ENCODE measurements at places on chromosomes 11 and 22.

DNA sequence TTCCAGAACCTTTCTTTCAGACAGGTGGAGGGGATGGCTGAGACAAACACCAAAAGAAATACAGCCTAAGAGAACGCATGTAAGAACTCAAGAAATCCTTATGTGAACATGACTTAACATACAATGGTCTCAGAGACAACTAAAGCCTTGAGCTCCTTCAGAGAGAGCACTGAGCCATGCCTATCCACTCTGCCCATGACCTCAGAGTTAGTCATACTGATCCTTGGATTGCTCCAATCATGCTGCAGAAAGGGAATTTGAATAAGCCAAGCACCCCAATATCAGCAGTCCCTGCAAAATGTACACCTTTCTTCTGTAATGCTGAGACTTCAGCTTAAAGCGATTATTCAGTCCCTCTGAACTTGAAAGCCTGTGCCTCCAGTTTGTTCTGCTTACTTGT, 43.2 kb upstream of the CHKA start:
- DNase-seq = no peak

DNA sequence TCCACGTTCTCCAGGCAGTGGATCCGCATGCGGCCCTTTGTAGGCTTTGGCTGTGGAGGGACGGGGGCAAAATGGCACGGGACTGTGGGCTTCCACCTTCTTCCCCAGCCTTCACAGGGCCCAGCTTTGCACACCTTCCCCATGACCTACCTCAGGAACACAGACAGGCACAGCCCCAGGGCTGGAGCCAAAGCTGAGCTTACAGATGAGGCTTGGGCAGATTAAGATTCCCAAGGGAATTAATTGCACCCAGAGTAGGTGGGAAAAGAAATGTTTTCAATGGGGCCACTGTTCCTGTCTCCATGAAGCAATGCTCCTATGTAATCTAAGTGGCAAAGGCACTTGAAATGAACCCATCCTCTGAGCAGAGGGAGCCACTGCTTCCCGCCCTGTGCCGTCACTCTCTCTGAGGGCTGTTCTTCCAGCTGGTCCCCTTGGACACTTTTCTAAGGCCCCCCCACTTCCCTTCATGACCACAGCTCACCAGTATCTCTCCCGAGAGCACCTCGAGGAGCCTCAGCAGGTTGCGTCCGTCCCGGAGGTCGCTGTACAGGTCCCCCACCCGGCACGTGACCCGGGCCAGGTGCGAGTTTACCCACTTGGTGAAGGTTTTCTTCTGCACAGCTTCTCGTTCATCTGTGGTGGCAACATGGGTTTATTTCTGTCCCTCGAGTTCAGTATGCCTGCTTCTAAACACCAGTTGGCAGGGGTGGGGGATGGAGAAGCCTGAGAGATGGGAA, 13.5 kb downstream of the SPTBN2 start:
- DNase-seq = no peak

- DNase-seq = no peak
These were observed 216.2 kb upstream of the ARHGAP20 start for GRCh38 chr11:110928391-110928790.

- no peak for DNase-seq
These were observed 102.6 kb downstream of the SPON1 start for GRCh38 chr11:14065141-14065540.

DNA sequence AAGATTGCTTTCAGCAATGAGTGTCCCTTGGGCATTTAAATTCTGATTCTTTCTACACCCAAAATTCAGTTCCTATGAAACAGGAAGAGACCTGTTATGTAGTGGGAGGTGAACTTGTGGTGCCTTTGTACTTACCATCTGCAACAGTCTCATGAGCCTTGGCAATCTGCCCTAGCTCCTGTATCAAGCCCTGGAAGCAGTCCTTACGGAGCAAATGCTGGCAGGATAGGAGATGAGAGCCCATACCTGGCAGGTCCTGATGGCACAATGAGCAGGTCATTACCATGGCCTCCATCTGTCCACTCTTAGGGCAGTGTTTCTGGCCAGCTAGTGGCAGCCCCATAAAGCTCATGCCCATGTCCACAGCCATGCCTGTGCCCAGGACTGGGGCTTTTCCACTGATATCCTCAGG, 10.8 kb downstream of the TRIM66 start:
- DNase-seq = no peak

DNA sequence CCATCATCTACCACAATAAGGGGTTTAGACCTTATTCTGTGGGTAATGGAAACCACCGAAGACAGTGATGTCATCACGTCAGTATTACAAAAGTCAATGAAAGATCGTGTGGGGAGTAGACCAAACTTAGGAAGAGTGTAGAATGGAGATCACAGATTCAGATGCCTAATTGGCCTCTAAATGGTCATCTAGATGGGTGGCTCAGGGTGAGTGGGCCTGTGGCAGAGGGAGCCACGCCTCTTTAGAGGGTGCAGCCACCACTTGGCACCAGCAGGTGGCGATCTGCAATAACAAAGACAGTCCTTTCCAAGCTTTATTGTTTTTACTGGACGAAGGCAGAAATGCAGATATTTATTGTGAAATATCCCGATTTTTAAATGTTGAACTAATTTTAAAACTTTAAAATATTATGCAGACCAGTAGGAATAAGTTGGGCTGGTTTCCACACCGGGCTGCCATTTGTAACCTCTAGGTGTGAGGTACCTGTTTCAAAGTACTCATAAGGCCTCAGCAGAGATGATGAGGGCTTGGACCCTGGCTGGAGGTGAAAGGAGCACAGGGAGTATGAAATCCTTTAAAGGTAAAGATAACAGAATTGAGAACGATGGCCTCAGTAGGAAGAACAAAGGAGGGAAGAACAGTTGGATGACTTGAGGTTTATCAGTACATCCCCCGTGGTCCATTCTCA, 222.0 kb downstream of the DBX1 start:
- DNase-seq = peak; percentile 60

DNA sequence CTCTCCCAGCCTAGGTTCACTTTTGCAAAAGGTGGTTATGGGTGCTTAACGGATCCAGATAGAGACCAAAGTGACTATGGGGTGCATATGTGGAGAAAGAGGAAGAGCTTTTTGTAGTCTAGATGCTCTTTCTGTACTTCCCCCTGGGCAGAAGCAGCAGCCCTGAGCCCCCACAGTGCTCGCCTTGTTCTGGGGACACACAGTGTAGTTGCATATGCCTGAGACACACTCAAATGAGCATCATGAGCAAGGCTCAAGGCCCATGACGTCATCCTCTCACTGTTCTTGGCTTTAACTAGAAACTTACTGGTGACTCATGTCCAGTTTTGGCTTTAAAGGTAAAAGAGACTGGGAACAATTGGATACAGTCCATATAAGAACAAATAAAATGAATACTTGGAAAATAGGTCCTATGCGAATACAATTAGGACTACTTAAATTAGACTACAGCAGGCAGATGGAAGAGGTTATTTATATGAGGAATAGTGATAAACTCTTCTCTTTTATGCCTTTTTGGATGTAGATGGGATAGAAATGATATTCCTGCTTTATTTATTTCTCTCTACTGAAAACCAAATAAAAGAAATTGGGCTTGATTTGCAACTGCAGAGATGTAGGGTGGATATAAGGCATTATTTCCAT, 20.1 kb upstream of the PEX26 start:
- peak; percentile 48 for DNase-seq

- no peak for DNase-seq
These were observed 70.0 kb upstream of the ALX4 start for GRCh38 chr11:44380009-44380313.

DNA sequence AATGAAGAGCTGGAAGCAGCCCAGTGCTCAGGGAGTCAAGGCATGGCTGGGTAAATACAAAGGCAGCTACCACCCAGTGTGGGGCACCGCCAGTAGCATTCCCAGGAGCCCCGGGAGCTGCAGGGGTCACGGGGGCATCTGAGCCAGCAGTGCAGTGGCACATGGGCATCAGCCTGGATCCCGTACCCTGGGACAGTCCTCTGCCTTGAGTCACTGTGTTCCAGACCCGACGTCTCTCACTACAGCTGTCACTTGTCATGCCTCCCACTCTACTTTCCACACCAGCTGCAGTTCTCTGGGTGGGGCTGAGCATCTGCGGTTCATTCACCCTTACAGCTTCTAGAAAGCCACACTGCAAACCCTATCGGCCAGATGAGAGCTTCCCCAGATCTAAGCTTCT, 29.6 kb downstream of the DHCR7 start:
- no peak for DNase-seq

- no peak for DNase-seq
These were observed 154.9 kb downstream of the TRPC6 start for GRCh38 chr11:101428918-101429317.

GRCh38 chr22:19970479-19971275, 29.1 kb upstream of the TXNRD2 start:
- DNase-seq = peak; percentile 85

DNA sequence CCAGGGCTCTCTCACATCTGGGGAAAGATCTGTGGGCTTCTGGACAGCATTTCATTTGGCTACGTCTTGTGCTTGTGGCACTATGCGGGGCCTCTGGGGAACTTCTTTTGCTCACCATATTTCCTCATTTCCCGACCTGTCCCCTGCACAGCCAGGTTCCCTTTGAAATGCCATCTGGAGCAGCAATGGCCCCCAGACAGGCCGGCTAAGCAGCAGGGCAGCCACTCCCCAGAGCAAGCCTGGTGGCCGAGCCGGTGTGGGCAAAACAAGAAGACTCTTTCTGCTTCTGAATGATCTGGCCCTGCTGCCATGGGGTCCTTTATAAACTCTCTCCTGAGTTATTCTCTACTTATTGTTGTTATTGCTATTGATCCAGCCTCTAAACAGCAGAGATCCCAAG, 190.7 kb upstream of the NECTIN1 start:
- no peak for DNase-seq

GRCh38 chr22:39382410-39382809, 17.2 kb upstream of the TAB1 start:
- DNase-seq = no peak

DNA sequence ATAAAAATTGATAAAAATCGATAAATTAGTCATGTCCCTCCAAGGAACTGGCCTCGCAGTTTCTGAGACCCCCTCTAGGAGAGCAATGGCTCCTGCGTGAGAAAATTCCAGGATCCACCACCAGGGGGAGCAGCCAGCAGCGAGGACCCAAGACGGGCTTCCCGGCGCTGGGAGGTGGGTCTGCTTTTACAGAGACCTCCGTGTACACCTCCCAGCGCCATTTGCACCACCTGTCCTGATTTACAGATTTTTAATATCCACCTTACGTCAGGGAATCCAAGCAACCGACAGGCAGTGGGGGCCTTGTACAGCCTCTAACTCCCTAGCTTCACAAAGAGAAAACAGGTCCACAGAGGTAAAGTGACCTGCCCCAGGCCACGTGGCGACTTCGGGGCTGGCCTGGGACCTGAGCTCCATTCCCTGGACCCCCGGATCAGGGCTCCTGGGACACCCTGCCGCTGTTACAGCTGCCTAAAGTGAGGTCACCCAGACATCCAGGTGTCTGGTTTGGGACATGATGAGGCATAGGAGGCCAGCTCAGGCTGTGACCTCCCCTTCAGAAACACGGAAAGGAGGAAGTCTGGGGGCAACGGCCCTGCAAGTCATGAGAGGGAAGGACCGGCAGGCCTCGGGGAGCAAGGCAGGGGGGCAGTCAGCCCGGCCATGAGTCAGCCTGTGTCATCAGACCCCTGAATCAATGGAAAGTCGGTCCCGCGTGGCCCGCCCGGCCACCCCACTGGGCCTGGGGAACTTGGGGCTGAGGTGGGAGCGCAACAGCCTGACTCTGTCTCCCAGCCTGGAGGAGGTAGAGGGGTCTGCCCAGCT, 3.5 kb downstream of the OSM start:
- DNase-seq = peak; percentile 82

DNA sequence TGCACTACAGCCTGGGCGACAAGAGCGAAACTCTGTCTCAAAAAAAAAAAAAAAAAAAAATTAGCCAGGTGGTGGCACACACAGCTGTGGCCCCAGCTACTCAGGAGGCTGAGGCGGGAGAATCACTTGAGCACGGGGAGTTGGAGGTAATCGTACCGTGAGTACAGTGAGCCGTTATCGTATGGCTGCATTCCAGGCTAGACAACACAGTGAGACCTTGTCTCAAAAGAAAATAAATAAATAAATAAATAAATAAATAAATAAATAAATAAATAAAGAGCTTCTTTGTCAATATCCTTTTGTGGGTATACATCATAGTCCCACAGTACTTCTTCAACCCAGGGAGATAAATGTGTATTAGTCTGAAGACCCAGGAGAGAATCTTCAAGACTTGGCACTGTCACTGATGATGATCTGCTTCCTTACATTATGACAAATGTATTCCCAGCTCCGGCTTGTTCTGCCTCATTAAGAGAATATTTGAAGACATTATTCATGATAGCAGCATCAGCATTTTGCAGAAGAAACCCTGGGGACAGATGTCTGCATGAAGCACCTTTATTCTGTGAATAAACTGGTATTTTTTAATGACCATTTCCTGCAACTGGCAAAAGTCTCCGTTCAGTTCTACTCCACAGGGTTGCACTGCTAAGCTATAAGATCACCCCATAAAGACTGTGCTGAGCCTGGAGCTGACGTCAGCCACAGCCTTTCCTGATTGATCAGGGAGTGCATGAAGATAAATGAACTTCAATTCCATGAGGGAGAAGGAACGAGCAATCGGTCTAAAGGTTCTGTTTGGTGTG, 1.6 kb upstream of the ACY3 start:
- no peak for DNase-seq

DNA sequence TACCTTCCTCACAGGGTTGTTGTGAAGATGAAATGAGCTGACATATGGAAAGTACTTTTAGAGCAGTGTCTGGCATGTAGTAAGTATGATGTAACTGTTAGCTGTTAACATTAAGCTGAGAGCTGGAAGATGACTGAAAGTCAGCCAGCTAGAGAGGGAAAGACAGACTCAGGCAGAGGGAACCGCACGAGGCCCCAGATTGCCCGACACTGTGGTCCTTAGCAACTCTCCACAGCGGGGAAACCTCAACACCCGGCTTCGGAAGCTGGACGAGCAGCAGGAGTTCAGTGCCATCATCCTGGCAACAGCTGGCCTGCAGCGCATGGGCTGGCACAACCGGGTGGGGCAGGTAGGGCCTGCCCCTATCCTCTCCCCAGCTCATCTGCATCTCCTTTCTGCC, 6.5 kb downstream of the HMBS start:
- DNase-seq = no peak

- DNase-seq = no peak
These were observed 256.4 kb downstream of the NTM start for GRCh38 chr11:131626788-131627187.

DNA sequence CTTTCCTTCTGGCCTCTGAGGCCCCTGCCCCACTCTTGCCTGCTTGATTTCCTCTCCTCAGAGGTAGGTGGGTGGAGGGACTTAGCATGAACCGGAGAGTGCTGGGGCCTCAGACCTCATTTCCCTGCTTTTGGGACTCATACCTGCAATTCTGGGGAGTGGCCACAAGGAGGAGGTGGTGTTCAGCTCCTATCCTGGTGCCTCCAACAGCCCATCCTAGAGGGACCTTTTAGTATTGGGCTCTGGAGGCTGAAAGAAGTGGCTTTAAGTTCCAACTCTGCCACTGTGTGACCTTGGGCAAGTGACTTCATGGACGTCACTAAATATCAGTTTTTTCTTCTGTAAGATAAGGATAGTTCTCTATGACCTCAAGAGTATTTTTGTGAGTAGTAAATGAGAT, 98.6 kb downstream of the KIAA1671 start:
- DNase-seq = no peak

- no peak for DNase-seq
These were observed 29.8 kb upstream of the EED start for GRCh38 chr11:86214710-86215109.
